Bronchial epithelial cell (primary cell): ENCODE measurements at places on chromosomes 12 and 14. TPM values are rescaled to one million over a fixed set of nuclear protein-coding genes. Genes with fewer than 3 reads are reported as not detected.

Gene SDS
- not detected in 2 replicates for total RNA-seq

Gene KRT3
- under 0.01 and 0.13 TPM in 2 replicates for total RNA-seq

Gene OAS2
- 0.64 and 0.79 TPM in 2 replicates for total RNA-seq

Gene SLC5A8
- under 0.01 TPM in 1 of 2 replicates, not detected in the other for total RNA-seq

Gene PRDM4
- total RNA-seq, result 21.3 and 21.9 TPM in 2 replicates
